Hepatic stellate cell (primary cell): ENCODE measurements at places on chromosomes 3 and 15.

DNA sequence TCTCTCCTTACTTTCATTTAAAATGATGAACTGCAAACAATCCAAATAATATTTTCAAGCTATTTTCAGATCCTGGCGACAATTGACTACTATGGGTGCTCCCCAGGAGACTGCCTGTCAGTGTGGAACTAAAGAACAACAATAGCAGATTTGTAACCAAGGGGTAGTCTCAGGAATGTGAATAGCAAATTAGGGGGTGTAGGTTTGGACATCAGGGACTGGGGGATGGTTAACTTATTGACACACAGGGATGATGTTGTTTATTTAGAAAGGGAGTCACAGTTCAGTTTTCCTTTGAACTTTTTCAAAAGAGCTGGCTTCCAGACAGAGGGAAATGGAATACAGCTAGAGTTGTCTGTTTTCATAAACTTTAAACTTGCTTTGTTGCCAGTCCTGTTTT lies 229.8 kb downstream of the LRTM1 start:
- DNase-seq: no peak

DNA sequence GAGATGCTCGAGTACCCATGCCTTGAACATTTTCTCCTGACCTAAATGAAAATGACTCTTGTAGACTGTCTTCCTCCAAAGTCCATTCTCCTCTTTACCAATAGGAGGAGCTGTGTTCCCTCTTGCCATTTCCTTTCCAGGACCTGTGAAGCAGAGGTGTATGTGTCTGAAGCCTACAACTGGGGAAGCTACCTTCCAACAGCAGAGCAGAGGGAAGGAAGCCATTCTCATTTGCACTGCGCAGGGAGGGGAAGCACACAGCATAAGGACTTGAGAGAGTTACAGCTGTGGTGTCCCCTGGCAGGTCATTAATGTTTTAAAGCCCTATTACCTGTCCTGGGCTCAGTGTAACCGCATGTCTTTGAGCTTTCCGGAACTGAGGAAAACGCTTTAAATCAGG lies 38.7 kb downstream of the HSPBAP1 start:
- DNase-seq: peak; percentile 27

DNA sequence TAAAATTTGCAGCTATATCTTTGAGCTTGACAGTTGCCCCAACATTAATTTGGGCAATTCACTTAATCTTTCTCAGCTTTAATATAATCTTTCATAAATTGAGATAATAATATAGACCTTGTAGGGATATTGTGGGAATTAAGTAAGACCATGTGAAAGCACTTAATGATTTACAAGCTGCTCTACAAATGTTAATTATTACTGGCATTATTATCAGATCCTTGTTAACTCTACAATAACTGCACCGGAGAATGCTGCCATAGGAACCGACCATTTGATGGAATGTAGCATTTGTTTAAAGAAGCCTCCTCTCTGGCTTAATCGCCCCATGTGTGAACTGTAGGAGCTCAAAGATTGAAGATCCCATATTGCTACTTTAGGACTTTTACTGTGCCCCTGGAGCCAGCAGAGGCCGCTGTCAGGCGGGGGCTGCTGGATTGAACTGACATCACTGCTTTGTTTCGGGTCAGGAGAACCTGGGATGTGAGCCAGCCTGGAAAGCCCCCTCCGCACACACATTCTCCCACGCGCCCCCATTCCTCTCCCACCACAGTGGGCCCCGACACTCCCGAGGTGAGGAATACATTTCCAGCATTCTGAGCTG lies 154.2 kb upstream of the TNIK start:
- DNase-seq: peak; percentile 9

DNA sequence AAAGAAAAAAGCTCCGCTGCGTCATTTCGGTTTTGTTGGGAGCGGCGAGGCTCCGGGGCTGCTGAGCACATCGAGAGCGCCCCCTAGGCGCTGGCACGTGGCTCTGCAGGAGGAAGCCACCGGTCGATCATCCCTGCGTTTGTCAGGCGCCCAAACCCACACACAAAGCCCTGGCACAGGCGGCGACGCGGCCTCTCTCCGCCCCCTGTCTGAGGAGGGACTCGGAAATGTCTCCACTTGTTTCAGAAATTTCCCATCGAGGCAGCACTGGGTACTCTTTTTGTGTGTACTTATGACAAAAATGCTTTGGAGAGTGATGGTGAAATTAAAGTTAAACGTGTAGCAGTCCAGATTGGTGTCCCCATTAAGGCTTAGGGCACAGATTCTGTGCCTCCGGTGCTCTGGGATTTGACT lies 407.3 kb upstream of the ONECUT1 start:
- DNase-seq: peak; percentile 19

GRCh38 chr15:66452971-66453580 lies 44.5 kb downstream of the SNAPC5 start:
- no peak for DNase-seq

GRCh38 chr15:95266451-95267061 lies 1035.2 kb downstream of the MCTP2 start:
- no peak for DNase-seq

GRCh38 chr3:25945836-25946235 lies 155.9 kb downstream of the OXSM start:
- DNase-seq: no peak

- DNase-seq: no peak
Observed at GRCh38 chr3:19399836-19400235, 251.5 kb downstream of the KCNH8 start.

DNA sequence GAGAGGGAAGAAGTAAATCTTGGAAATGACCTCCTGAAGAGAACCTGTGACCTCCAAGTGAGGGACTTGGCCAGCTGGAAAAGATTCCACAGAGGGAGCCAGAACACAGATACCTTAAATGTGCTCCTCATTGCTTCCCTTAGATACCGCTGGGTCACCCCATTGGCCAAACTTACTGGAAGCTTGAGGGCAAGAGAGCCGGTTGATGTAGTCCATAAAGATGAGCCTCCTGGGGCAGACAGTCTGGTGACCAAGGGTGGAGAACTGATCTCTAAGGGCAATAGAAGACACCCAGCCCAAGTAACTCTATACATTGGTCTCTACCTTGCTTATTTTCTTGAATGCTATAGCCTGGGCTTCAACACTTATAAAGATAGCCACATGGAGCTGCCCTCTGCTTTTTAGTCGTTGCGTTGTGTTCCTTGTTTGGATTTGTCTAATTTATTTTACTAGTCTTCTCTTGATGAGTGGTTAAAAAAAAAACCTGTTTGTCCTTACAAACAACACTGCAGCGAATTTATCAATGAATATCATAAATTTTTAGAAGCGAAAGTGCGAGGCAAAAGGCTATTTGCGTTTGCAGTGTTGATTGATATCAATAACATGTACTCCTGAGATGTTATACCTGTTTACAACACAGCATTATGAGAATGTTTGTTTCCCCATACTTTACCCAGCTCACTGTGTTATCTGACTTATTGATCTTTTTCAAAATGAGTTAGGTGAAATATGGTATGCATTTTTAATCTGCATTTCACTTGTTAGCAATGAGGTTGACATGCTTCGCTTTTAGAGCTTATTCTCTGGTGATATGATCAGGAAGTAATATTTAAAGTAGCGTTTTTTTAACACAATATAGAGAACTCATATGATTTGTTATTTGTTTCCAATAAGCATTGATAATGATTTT lies 31.2 kb downstream of the TGFBR2 start:
- DNase-seq: no peak

GRCh38 chr3:54719914-54720313 lies 207.9 kb downstream of the LRTM1 start:
- DNase-seq: no peak

DNA sequence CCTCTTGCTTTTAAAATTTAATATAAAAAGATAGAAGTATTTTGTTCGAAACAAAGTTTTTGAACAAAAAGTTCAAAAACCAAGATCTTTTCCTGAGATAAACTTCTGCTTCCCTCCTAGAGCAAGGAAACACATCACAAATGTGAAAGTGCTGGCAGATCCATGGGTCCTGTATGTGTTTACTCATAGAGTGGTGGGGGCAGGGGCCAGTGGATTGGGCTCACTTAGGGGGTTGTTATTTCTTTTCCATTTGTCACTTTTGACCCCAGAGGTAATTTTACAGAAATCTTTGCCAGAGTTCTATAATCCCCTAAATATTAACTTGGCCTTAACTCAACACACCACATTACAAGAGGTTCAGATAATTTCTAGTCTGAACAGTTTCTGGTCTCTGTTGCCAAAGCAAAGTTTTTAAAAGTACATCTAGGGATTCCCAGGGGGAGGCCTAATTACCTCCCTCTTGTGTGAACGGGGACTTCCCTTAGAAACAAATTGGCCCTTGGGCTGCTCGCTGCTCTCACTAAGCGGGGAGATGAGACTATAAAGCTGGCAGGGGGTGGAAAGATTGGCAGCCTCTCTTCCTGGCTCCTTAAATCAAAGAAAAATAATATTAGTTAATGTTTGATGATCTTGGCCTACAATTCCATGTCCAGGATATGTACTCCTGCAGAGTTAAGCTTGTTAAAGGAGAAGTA lies 66.8 kb upstream of the PTX3 start:
- DNase-seq: no peak
